Left ventricle myocardium inferior (tissue), 1 donor: ENCODE measurements at places on chromosomes 1 and 21.

GRCh38 chr1:8674912-8675311, 142.5 kb downstream of the RERE start:
- no peak for DNase-seq

DNA sequence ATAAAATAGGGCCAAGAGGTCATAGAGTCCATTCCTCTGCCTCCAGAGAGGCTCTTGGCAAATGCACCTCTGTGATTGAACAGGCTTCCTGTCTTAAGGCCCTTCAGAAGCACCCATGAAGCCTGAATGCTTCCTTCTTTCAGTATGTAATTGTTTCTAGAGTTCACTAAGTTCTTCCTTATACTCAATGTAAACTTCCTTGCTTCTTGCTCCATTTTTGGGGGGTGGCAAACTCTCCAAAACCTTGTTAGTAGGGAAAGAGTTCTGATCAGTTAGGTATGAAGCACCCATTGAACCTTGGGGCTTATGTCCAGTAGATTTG, 102.3 kb upstream of the LPGAT1 start:
- DNase-seq: no peak

DNA sequence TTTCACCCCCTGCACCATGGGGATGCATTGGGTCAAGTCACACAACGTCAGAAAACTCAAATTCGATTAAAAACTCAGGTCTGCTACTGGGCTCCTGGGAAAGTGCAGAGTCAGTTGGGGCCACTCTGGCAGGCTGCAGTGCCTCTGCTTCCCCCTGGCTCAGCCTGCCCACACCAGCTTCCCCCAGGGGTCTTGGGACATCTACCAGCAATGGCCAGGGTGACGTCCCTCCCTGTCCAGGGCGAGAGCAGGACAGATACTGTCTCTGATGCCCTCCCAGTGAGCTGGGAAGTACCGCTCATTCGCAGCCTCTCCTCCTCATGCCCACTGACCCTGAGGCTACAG, 106.2 kb upstream of the COL6A1 start:
- no peak for DNase-seq

- DNase-seq: no peak
These were observed 405.9 kb upstream of the RGS18 start for GRCh38 chr1:191752342-191752741.

- DNase-seq: no peak
These were observed 206.4 kb downstream of the PCP4 start for GRCh38 chr21:40073642-40074041.

- DNase-seq: no peak
These were observed 188.1 kb downstream of the TGFBR3 start for GRCh38 chr1:91697861-91698260.

GRCh38 chr21:38839328-38840286, 33.9 kb downstream of the ETS2 start:
- DNase-seq: no peak

GRCh38 chr1:7410156-7410555, 360.9 kb upstream of the VAMP3 start:
- DNase-seq: no peak
